Stimulated activated CD8-positive, alpha-beta memory T cell treated with anti-CD3 and anti-CD28 coated beads, Interleukin-4, amount 100 ng/mL, for 1 hour (primary cell): ENCODE measurements at places on chromosomes 1 and 21.
A peak's percentile ranks its signal among the peaks of the same experiment; 100 is the strongest.

DNA sequence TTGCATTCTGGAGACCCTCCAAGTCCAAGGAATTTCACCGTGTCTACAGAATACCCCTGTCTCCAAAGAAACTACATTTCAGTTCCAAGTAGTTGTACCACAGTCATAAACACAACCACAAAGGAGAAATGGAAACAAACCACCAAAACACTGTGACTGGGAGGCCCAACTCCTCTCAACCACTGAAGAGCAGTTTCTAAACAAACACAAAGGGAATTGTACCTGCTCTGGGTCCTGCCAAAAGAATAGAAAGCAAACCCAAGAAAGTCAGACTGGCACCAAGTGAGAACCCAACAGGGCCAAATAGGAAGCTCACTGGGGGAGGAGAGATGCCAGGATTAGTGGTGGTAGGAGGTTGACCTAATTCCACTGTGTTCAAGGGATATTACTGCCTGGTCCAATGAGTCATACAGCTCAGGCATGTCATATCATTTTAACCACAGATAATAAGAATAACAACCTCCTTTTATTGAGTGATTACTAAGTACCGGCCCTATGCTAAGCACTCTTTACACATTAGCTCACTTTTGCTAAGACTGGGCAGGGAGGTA, 123.9 kb upstream of the PPP2R5A start:
- no peak for DNase-seq

GRCh38 chr1:66339944-66340343, 194.0 kb upstream of the SGIP1 start:
- no peak for DNase-seq

- no peak for DNase-seq
Measured at GRCh38 chr1:8267307-8267706, 50.6 kb upstream of the SLC45A1 start.

GRCh38 chr1:25004355-25004754, 74.3 kb upstream of the RUNX3 start:
- no peak for DNase-seq

DNA sequence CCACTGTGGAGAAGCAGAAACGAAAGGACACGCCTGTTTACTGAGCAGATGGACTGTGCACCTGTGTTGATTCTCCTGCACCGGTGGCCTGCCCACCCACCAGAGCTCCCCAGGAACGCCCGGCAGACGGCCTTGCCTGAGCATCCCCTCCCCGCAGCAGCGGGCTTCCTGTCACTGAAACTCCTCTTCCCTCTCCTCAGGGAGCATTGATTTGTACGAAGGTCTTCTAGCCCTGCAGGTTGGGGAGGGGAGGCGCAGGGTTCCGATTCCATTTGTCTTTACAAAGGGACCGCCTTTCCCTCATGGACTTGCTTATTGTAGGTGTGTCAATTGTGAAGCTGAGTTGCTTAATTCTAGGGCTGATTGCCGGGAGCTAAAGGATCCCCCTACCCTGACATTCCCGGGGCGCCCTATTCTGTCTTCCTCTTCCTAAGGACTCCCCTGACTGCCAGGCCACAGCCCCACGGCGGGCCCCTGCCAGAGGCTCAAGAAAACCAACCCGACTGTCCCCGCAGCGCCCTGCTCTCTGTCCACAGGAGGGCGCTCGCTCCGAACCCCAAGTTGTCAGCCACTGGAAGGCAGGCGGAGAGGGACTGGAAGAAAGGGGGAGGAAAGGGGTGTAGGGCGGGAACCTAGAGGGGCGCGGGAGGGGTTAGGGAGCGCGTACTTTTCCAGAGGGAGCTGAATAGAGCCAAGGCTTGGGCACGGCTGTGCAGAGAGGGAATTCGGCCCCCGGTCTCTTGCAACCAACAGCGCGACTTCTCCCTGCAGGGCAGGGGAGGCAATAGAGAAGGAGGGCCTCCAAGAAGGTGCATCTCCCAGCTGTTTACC, 2.8 kb downstream of the S100A6 start:
- DNase-seq, result peak; percentile 60

DNA sequence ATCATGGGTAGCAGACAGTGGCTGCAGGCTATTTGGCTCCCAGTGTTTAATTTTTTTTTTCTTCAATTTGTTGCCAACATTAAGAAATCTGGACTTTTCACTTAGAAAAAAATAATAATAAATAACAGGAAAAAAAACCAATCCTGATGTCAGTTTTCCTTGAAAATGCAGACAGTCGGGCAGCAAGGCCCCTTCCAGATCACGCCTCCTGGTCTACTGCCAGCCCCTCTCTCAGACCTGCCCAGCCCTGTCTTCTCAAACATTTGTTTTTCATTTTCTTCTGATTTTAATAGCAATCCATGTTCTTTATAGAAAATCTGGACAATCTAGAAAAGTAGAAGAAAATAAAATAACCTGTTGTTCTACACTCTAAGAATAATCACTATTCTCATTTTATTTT, 15.5 kb downstream of the IFNGR2 start:
- DNase-seq, result no peak

DNA sequence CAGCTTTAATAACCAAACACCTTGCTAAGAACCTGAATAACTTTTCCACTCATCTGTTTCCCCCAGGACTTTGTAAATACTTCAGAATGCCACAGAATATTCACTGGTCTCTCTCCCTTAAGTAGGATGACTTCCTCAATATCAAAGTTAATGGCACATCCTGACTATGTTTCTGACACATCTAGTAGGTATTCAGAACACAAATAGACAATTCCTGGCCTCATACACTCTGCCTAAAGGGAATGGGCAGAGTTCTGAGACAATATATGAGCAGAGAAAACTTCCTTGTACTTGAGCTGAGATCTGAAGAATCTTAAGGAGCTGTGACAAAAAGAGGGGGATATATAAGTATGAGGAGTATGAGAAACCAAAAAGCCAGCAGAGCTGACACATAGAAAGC, 34.8 kb downstream of the ANKRD13C start:
- DNase-seq, result no peak

- DNase-seq, result no peak
Measured at GRCh38 chr21:28587748-28588147, 404.9 kb downstream of the LTN1 start.

GRCh38 chr21:40465382-40465781, 381.6 kb downstream of the DSCAM start:
- DNase-seq, result no peak

DNA sequence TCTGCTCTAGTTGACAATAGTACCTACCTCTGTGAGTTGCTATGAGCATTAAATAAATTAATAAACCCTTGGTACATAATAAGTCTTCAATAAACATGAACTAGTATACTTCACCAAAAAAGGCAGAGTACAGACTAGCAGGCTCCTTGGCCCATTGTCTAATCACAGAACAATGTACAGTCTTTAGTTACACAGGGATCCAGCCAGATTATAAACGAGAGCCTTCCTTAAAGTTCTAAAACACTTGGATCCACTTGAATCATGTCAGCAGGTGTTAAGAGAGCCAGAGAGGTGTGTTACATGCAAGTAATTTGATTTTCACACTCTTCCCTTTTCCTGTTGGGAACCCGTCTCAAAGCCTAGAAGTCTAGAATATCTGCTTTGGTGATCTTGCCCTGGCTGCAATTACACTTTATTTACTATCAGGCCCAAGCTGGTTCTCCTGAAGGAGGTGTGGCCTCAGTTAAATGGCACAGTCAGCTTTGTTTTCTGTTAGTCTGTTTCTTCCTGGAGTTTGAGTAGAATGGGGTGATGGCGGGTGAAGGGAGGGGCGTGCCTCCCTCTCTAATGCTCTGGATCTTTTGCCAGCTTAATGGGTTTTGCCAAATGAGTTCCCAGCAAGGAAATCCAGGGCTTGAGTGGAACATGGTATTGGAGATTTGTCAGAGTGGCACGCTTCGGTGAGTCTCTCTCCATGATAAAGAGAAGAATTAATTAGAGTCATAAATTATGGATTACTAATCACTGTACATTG, 570.9 kb upstream of the CAMK1G start:
- no peak for DNase-seq

GRCh38 chr1:235358899-235359298, 8.3 kb upstream of the TBCE start:
- DNase-seq, result no peak

DNA sequence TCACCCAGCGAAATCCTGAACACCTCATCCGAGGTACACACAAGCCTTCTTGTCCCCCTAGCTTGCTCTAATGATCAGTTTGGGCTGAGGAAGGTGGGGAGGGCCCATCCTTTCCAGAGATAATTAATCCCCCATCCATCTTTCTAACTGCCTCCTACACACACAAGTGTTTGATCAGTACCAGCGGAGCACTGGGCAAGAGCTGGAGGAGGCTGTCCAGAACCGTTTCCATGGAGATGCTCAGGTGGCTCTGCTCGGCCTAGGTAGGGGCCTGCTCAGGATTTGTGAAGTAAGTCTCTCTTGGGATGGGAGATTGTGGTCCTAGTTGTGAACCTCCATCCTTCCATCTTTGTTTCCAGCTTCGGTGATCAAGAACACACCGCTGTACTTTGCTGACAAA, 5.8 kb downstream of the ANXA9 start:
- DNase-seq, result no peak
